Left lobe of liver (tissue), 2 donors: ENCODE measurements at places on chromosomes 6 and 20. TPM values are rescaled to one million over a fixed set of nuclear protein-coding genes. Genes with fewer than 3 reads are reported as not detected.

DNA sequence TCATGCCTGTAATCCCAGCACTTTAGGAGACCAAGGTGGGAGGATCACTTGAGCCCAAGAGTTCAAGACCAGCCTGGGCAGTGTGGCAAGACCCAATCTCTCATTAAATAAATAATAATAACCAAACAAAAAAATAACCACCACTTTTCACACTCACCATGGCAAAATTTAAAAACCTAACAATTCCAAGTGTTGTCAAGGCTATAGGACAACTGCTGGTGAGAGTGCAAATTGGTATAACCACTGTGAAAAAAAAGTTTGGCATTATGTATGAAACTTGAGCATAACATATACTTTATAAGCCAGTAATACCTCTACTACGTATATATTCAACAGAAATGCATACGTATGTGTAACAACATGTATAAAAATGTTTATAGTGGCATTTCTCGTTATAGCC is 3.8 kb downstream of the PRR3 start:
- DNase-seq, result no peak

MARCKS gene
- 8.1 TPM for total RNA-seq

DNA sequence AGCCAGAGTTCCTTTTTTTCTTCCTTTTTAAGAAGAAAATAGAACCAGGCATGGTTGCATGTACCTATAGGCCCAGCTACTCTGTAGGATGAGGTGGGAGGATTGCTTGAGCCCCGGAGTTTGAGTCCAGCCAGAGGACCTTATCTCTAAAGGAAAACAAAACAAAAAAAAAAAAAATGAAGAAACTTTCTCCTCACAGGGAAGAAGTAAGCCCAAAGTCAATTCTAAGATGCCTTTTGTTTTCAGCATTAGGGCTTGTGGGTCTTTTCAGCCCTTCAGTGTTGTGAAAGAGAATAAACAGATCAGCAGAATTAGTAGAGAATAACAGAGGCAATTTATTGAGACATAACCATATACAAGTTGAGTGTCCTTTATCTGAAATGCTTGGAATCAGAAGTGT is 26.8 kb downstream of the ZNF451 start:
- no peak for DNase-seq

ETV7 gene
- 0.13 TPM for total RNA-seq

DNA sequence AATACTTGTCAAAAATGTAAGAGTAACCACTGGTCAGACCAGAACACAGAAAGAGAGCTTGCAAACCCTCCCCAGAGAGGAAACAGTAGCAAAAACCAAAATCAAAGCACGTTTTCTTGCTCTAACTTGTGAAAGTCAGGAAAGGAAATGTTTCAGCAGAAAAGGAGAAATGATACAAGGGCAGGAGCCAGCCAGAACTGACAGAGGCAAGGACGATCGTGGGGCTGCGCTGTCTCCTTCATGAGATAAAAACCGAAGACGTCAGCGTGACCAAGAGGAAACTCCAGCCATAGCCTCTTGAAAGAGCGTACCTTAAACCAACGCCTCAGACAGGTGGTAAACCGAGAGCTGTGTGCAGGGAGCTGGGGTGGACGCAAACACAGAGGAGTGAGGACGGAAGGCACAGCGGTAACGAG is 27.5 kb downstream of the LAMA5 start:
- DNase-seq, result no peak

DNA sequence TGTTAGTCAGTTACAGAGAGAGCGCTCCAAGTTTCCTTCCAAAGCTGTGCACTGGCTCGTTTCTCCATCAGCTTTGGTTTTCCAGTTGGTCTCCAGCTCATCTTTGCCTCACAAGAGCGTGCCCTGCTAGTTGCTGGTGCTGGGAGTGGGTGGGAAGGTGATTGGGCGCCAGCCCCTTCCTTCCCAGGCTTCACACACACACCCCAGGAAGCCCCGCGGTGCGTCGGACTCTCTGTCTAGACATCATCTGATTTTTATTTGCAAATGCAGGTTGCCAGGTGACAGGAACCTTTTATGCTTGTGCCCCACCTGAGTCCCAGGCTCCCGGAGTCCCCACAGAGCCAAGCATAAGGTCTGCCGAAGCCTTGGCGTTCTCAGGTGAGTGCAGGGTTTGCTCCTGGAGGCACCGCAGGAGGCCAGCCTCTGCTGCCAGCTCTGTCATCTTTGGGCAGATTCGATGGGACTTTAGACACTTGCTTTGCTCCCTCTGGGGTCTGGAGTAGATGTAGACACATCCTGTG is 7.1 kb downstream of the IRF4 start:
- DNase-seq, result no peak

- no peak for DNase-seq
Observed at GRCh38 chr20:1588533-1589460, 31.0 kb downstream of the SIRPB1 start.

GRCh38 chr6:43217351-43217750 is 11.9 kb downstream of the DNPH1 start:
- DNase-seq, result no peak

AMD1 gene
- total RNA-seq, result 14.3 TPM

PPP1R14C gene
- total RNA-seq, result 0.08 TPM

GRCh38 chr20:18404172-18404571 is 62.7 kb downstream of the DZANK1 start:
- no peak for DNase-seq

GRCh38 chr6:8137529-8137939 is 35.2 kb upstream of the EEF1E1 start:
- DNase-seq, result no peak
